ENCODE measurements at places on chromosomes 1 and 21.

DNA sequence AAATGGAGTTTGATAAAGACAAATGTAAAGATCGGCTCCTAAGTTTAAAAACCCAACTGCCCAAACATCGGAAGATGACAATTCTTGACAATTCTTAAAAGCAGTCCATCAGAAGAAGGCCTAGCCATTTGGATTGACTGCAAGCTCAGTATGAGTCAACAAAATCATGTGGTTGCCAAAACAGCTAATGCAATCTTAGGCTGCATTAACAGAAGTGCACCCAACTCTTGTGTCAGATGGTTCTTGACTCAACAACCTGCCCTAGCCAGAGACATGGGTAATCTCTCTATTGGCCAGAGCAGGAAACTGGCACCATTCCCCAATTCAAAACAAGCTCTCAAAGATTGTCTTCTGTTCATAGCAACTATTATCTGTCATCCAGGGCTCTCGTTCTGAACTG, 9.9 kb upstream of the NCF2 start:
- peak; percentile 97 for DNase-seq

DNA sequence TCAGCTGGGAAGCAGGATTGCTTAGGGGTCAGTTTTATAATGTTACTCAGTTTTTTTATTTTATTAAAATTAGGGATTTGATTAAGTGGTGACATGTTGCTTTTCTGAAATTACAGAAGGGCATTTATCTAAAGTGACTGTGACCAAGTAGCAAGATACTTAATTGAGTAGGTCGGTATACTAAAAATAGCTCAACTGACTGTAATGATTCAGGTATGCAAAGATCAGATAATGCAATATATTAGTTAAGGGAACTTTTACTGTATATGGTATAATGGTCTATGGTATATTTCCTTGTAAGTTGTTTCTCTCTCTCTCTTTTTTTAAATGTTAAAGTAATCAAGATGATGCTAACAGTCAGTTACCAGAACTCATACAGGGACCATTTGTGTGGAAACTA, 26.2 kb downstream of the RLF start:
- no peak for DNase-seq

DNA sequence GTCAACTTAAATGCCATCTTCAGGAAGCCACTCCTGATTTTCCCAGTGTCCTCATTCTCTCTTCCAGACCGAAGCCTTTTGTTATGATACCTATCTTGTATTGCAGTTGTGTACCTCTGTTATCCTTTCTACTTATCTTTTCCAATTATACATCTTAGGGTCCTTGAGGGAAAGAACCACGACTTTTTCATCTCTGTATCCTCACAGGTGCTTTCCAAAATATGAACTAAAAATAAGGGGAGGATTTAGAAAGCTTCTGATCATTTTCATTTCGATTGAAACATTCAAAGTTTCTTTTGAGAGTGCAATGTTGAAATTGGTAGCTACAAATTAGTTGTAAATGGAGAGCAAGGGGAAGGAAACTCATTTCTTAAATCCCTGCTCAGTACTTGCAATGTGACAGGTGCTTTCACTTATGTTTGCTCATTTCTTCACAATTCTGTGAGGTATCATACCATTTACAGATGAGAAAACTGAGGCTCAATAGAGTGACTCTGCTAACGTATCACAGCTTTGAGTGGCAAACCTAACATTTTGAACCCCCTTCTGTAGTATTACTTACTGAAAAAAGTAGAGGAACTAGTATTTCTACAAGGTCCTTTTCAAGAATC, 24.2 kb downstream of the SLC19A2 start:
- DNase-seq = no peak

GRCh38 chr1:22651941-22652856, 837 bp upstream of the C1QB start:
- no peak for DNase-seq

GRCh38 chr1:147341246-147341645, 98.8 kb downstream of the CHD1L start:
- no peak for DNase-seq

DNA sequence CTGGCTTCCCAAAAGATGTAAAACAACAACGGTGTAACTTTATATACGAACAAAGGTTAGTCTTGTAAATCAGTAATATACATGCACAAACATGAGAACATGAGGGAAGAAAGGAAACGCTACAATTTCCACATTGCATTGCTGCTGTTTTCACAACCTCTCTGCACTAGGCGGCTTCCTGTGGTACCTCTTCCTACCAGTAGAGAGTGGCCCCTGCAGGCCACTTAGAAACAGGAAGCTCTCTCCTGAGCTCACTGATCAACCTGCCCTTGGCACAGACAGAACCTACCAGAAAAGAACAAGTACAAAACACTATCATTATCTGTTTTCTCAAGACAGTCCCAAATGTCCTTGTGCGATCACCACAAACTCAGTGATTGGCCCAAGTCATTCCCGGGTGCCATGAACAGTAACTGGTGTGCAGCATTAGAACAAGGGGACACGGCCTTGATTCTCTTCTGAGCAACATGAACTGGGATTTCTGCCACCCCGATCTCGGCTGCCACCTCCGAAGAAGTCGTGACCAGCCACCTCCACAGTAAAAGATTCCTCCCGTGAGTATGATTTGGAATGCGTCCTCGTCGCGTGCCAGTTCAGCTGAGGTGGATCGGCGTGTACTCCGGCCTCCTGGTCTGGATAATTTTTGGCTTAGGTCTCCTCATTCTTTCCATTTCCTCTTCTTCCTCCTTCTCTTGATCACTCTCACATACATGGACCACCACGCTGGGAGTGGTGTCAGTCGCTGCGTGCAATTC, 5.7 kb upstream of the KCNE1 start:
- DNase-seq = peak; percentile 79

DNA sequence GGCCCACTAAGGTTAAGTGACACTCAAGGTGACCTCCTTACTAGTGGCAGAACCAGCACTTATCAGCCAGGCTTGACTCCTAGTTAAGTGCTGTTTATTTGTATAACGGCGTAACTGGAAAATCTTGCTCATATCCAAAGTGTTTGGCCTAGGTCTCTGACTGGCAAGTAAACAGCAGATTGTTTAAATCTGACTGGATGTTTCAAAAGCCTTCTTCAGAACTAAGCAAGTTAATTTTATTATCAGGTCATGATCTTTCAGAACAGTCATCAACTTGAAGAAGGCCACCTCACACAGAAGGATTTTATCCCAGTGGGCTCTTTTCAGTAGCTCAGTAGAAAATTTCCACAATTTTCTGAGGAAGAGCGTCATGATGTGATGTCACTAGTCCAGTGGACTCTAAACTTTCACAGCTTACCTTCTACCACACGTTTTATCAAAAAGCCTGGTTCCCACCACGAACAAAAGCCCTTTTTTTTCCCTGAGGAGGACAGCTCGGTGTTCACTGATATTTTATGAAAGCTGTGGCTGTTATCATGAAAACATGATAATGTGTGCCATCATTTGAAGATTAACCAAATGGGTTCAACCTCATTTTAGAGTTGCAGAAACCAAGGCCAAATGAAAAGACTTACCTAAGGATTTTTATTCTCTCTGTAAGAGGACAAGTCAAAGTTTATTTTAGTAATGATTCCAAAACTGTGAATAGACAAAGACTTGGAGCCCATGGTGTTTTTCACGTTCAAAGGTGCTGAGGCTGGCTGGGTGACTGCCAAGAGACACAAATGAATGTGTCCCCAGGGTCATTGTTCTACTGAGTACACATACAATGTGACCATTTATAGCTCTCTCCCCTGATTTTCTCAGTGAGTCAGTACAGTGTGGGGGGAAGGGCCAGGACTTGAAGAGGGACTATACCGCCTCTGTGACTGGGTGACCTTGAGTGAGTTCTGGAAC, 9.1 kb downstream of the SGIP1 start:
- no peak for DNase-seq

- DNase-seq = no peak
These were observed 87.5 kb downstream of the ASTN1 start for GRCh38 chr1:177077006-177077405.

Data from inflammatory macrophage treated with lipopolysaccharide for 1 hour (primary cell).